ENCODE measurements at places on chromosomes 3 and 15.

DNA sequence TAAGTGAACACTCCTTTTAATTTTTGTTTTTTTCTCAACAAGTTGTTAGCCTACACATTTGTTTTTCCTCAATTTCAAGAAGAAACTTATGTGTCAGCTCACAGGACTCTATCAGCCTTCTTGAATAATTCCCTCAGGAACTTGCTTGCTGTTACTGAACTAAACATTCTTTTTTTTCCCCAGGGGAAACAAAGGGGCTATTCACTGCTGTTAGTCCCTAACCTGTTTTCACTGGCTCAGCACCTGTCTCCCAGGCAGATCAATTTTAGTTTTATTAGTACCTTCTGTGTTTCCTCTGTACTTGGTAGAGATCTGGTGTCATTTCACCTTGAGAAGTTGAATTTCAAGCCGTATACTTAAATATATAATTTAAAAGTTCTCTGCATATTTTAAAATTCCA, 644.6 kb downstream of the CADM2 start:
- DNase-seq: no peak

DNA sequence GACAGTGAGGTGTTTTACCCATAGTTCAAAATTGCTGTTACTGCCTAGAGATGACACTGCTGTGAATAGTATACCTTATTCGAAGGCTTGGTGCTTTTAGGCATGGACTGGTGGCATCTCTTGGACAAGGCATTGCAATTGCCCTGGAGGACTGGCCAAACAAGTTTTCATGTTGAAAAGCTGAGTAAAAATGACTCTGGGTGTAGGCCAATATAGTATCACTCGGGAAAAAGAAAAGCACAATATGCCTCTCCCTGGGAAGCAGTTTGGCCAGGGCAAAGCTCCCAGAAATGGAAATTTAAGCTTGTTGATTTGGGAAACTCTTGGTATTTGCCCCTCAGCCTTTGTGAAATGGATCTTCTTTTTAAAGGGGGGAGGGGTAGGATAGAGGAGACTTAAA, 54.8 kb downstream of the ZNF609 start:
- no peak for DNase-seq

DNA sequence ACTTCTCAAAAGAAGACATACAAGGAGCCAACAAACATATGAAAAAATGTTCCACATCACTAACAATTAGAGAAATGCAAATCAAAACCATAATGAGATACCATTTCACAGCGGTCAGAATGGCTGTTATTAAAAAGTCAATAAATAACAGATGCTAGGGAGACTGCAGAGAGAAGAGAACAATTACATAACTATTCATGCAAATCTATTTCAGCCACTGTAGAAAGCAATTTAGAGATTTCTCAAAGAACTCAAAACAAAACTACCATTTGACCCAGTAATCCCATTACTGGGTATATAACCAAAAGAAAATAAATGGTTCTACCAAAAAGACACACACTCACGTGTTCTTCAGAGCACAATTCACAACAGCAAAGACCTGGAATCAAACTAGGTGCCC, 116.3 kb downstream of the VPS13C start:
- no peak for DNase-seq

DNA sequence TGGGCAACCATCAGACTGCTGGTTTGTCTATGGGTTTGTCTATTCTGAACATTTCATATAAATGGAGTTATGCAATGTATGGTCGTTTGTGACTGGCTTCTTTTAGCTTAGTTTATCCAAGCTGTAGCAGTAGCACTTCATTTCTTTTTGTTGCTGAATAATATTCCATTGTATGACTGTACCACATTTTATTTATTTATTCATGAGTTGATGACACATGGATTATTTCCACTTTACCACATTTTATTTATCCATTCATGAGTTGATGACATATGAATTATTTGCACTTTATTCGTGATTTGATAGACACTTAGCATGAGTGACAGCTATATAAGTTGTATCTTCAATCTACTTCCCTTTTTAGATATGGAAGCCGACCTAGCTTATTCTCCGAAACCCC, 70.0 kb downstream of the IQGAP1 start:
- no peak for DNase-seq

- DNase-seq: no peak
These were observed 246.5 kb upstream of the PEX5L start for GRCh38 chr3:180283251-180283650.

GRCh38 chr3:64741341-64741740, 53.5 kb upstream of the ADAMTS9 start:
- DNase-seq: peak; percentile 69

- DNase-seq: no peak
These were observed 12.4 kb downstream of the APOD start for GRCh38 chr3:195571361-195571760.

- no peak for DNase-seq
These were observed 69.5 kb upstream of the XCR1 start for GRCh38 chr3:46096781-46097180.

DNA sequence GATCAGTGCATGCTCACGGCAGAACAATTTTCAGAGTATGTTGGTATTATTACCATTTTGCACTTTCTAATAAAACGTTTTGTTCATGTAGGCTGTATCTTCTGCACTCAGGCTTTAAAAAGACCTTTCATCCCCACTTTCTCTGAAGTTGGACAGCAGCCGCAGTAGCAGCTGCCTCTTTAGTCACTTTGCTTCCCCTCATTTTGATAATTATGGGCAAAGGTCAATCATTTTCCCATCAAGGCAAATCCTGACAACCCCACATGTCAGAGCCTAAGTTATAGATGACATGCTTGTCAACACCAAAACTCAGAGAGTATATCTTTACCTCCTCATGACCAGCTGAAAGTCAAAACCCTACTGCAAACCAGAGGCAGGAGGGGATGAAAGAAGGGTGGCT, 99.7 kb downstream of the ROBO2 start:
- no peak for DNase-seq
